Midbrain (tissue), 1 donor: ENCODE measurements at places on chromosomes 7 and 10.
A peak's percentile ranks its signal among the peaks of the same experiment; 100 is the strongest.

DNA sequence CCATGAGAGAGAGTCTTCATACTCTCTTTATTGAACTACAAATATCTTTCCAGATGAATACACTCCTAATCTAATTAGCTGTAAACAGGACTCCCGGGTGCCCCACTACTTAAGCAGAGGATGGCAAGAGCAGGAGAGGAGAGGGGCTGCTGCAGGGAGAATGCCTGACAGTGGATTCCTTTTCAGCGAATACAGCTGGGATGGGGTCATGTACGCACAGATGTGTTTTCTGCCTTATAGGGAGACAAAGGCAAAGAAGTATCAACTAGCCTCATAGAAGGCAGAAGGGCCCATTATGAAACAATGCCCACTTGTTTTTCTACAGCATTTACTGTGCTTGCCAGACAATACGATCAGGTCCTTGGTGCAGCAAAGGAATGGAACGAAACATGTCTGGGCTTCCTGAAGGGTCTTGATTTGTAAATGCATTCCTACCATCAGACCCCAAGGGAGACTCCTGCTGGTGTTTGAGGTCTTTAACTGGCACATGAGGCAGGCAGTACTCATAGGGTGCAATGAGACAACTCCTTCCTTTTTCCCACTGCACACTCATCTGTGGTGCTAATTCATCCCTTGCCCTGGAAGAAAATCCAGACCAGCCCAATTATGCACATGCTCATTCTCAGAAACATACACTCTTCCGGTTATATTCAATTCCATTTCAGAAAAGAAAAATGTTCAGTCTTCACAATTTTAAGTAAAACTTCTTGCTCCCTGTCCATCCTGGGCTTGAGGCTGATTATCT lies 117.1 kb downstream of the AOAH start:
- no peak for DNase-seq

DNA sequence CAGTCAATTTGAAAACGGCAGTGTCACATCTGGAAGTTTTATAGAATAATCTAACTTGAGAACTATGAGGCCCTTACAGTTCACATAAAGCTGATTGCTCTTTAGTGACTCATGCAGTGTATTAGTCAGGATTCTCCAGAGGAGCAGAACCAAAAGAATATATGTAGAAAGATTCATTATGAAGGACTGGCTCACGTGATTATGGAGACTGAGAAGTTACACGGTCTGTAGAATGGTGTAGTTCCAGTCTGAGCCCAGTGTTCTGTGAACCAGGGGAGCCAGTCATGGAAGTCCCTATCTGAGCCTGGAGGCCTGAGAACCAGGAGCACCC lies 21.5 kb downstream of the RBM33 start:
- no peak for DNase-seq

- no peak for DNase-seq
Observed at GRCh38 chr10:54650547-54650946, 150.5 kb downstream of the PCDH15 start.

GRCh38 chr10:29465384-29465783 lies 169.4 kb downstream of the SVIL start:
- DNase-seq = no peak

DNA sequence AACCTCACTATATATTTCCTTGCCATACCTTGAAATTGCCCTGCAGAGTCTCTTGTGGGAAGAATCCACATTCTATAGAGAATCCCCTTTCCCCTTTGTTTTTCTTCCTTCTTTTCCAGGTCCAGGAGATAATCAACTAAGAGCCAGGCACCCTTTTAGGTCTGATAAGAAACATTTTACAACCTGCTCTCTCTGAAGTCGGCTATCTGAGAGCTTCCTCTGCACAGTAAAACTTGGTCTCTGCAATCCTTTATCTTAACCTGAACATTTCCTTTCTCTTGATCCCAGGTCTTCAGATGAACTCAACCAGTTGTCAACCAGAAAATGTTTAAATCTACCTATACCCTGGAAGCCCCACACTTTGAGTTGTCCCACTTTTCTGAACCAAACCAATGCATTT lies 19.5 kb upstream of the PTER start:
- no peak for DNase-seq

DNA sequence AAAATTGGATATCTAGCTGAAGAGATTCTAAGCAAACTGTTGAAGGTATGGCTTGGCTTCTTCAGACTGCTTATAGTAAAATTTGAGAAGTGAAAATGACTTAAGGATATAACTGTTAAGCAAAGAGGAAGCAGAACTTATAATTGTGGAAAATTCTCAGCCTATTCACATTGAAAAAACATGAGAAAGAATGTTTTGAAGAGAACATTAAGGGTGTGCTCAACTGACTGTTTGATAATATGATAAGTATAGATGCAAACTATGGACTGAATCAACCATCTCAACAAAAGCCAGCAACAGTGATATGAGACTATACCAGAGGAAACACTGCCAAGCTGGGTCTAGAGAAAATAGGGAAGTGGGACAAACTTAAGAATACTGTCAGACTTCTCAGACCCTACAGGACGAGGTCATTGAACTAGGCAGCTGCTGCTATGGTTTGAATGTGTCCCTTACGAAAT lies 133.1 kb upstream of the PPP1R3A start:
- no peak for DNase-seq

- DNase-seq = no peak
Observed at GRCh38 chr7:67438198-67438882, 441.7 kb downstream of the TYW1 start.

GRCh38 chr7:28383975-28384374 lies 28.3 kb upstream of the CREB5 start:
- DNase-seq = no peak

- no peak for DNase-seq
Observed at GRCh38 chr10:761376-761775, 71.9 kb upstream of the DIP2C start.

DNA sequence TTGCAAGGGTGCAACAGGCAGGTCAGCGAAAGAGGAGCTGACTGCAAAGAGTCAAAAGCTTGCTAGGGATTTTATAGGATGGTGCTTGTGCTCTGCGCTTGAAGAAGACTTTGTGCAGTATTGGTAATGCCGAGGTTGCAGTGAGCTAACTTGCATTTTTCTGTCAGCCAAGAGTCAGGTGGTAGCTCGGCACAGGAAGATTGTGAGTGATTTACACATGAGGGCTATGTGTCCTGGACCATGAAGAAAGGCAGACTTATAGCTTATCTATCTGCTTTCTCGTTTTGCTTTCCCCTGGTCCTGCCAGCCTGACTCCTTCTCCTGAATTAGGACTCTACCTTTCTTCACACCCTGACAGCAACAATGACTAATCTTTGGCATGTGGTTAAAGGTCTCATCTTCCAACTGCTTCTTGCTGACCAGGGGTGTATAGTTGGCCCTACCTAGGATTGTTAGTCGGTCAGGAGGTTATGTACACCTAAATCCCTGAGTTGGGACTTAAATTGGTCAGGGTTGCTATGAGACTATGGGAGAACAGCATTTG lies 4.1 kb upstream of the SYPL1 start:
- DNase-seq = no peak

GRCh38 chr7:108135446-108136190 lies 5.5 kb upstream of the LAMB4 start:
- DNase-seq = no peak

- DNase-seq = no peak
Observed at GRCh38 chr10:116985611-116986010, 19.4 kb downstream of the SHTN1 start.

DNA sequence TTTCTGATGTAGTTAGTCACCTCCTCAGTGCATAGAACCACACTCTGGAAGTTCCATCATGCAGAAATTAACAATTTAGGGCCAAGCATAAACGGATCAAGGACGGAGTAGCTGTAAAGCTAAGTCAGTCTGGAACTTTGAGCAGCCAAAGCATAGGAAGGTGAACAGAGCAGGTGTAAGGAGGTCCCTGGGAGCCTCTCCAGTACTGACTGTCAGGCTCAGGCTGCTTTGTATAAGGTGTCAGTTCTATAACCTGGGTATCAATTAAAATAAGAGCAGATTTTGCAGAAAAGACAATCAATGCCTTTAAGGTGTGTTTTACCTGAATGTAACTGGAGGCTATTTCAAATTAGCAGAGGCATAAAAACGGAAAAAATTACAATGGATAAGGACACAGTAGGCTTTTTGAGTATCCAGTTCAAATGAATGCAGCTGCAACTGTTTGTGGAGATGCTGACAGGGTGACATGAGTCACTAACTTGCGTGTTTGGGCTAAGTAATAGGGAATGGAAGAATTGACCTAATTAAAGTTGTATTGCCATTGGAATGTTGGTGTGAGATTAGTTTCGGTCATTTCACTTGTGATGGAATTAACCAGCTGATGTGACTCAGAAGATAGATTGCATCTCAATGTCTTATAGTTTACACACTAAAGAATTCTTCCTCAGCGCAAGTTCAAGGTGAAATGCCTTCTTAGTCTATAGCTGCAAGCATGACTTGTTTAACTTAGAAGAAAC lies 417.9 kb upstream of the CNTNAP2 start:
- DNase-seq = no peak

GRCh38 chr7:127862525-127862924 lies 168.7 kb downstream of the LRRC4 start:
- DNase-seq = no peak

GRCh38 chr10:124557648-124558338 lies 96.2 kb downstream of the LHPP start:
- peak; percentile 25 for DNase-seq

GRCh38 chr10:96618653-96619052 lies 31.8 kb upstream of the TM9SF3 start:
- peak; percentile 74 for DNase-seq

DNA sequence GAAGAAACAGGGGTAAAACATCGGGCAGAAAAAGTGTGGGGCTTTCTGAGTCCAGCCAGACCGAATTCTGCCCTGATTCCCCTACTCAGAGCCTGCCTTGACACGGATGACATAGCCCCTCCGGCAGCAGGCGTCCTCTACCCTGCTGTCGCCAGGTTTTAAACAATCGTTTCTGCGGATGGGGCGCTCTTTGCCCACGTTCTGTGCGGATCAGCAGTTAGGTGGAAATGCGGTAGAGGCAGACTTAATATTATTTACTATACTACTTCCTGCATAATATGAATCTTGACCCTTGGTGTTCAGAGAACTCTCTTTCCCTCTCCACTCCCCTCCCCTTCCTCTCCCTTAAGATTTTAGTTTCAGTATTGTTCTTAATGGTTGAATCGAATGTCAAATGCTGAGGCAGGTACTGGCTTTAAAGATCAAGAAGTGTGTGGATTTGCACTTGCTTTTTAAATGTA lies 2.4 kb downstream of the GATA3 start:
- DNase-seq = no peak
